ENCODE measurements at places on chromosomes 7 and 10.

- no peak for DNase-seq
Measured at GRCh38 chr7:66790725-66791124, 50.2 kb downstream of the RABGEF1 start.

DNA sequence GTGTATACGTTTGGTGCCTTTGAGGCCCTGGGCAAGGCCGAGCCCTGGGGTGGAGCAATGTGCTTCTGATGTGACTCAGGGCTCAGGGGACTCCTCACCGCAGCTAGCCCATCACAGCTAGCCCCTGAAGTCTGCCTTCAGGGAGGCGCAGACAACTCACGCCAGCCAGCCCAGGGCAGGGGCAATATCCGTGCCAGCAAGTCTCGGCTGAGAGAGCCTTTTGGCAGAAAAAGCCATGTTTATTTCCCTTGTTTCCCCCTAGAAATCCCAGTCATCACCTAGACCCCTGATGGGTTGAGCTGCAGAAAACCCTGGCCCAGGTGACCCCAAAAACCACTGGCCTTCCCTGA lies 90.4 kb downstream of the CHST15 start:
- no peak for DNase-seq

DNA sequence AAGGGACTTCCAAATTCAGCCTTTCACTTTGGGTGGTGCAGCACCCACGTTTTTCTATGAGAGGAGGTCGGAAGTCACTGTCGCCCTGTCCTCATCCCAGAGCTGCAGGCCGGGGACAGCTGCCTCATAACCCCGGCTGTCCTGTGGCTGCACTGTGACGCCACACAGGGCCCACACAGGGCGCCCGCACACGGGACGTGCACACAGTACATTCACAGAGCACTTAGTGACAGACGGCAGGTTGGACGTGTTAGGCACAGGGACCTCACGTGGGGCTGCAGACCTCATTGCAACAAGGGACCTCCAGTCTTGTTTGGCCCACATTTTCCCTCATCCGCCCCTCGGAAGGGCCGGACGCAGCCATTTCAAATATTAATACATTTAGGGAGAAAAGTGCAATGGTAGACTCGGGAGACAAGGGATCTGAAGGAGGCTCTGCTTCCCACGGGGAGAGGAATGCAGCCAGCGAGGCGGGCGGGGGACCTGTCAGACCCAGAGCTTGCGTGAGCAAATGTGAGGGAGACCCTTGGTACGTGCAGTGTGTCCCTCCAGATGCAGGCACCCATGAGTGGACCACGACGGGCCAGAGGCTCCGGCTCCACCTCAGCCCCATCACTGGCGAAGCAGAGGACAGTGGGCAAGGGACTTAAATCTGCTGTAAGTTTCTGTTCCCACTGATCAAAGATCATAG lies 86.7 kb downstream of the VOPP1 start:
- no peak for DNase-seq

DNA sequence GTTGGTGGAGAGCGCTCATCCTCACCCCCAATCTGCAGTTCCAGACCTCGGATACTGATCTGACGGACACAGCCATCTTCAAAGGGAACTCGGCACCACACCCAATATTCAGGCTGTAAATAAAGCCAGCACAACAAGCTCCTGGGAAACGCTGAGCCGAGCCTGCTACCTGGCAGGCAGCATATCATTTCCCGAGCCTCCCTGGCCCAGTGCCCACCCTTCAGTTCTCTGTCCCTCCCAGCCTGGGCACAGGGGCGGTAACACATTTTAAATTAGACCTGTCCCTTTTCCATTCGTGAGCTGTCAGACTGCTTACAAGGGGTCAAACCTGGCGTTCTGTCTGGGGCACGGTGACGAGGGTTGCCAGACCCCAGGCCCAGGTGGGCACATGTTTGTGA lies 250.5 kb downstream of the ARHGAP12 start:
- DNase-seq = no peak

DNA sequence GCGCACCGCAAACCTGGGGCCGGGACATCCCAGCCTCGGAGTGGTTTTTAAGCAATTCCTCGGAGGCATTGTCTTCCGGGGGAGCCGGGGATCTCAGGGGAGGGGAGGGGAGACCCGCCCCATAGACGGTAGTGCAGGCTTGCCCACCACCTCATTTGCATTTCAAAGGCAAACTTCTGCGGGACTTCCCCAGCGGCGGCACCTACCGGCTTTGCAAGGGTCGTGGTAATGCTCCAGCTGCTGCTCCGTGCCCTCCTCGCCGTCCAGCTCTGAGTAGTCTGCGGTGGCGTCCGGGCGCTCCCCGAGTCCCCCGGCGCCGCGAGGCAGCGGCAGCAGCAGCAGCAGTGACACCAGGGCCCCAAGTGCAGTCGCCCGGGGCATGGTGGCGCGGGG lies 425 bp downstream of the TLL2 start:
- no peak for DNase-seq

GRCh38 chr7:66344166-66344565 lies 139.0 kb downstream of the TPST1 start:
- DNase-seq = no peak

DNA sequence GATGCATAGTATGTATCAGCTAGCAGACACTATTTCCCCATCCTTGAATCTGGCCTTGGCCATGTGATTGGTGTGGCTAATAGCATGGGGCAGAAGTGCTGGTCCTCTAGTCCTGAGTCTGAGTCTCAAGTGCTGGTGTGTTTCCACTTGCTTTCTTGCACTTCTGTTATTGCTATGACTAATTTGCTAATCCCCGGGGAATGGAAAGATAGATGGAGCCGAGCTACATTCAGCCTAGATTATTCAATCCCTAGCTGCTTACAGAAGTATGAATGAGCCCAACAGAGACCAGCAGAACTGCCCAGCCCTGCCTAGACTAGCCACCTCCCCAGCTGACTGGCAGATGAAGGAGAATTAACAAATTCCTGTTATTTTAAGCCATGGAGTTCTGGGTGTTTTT lies 53.2 kb upstream of the SYPL1 start:
- DNase-seq = peak; percentile 15

- DNase-seq = peak; percentile 79
Measured at GRCh38 chr7:128796327-128796726, 4.6 kb downstream of the CCDC136 start.

GRCh38 chr7:77395626-77396025 lies 20.5 kb downstream of the GSAP start:
- no peak for DNase-seq

- no peak for DNase-seq
Measured at GRCh38 chr10:80281292-80281691, 8.2 kb downstream of the MAT1A start.

DNA sequence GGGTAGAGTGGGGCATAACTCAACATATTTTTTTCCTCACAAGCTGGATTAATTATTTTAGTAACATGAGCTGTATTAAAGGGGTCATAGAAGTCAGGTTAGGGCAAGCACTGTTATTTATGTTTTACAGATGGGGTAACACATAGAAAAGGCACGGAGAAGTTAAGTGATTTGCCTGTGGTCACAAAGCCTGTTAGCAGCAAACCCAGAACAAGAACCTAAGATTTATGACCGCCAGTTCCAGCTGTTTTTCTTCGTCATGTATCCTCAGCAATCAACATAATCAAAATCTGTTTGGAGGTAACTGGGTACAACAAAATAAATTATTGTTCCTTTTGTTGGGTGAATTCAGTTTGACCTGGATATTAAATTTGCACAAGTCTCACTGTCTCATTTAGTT lies 57.2 kb upstream of the BET1 start:
- no peak for DNase-seq

DNA sequence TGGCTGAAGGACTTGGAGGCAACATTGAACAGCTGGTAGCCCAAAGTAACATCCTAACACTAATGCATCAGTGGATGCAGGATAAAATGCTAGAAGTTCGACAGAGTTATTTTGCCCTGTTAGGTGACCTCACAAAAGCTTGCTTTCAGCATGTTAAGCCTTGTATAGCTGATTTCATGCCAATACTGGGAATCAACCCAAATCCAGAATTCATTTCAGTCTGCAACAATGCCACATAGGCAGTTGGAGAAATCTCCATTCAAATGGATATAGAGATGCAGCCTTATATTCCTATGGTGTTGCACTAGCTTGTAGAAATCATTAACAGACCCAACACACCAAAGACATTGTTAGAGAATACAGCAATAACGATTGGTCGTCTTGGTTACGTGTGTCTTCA lies 62.9 kb downstream of the CCSER2 start:
- DNase-seq = peak; percentile 68

GRCh38 chr7:100823140-100823525 lies 4.2 kb downstream of the EPHB4 start:
- no peak for DNase-seq

DNA sequence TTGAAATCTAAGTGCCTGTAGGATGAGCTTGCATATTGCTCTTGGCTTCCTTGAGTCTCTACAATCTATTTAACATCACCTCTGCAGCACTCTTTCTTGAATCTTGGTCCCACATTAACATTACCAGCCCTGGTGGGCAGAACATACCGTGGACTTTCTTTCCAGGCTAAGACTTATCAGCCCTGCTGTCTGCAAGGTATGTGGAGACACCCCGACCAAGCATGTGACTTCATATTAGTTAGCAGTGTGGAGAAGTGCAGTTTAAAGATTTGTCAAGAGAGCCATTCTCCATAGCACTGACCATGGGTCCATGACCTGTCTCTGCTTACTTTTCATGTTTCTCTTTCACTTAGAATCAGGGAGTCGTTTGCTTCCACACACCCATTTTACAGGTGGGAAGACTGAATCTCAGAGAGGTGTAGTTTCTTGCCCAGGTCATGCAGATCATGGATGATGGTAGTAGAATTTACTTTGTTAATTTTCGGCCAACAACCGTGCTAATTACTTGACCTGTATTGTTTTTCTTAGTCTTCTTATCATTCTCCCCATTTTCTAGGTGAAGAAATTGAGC lies 6.0 kb downstream of the CCNY start:
- no peak for DNase-seq

DNA sequence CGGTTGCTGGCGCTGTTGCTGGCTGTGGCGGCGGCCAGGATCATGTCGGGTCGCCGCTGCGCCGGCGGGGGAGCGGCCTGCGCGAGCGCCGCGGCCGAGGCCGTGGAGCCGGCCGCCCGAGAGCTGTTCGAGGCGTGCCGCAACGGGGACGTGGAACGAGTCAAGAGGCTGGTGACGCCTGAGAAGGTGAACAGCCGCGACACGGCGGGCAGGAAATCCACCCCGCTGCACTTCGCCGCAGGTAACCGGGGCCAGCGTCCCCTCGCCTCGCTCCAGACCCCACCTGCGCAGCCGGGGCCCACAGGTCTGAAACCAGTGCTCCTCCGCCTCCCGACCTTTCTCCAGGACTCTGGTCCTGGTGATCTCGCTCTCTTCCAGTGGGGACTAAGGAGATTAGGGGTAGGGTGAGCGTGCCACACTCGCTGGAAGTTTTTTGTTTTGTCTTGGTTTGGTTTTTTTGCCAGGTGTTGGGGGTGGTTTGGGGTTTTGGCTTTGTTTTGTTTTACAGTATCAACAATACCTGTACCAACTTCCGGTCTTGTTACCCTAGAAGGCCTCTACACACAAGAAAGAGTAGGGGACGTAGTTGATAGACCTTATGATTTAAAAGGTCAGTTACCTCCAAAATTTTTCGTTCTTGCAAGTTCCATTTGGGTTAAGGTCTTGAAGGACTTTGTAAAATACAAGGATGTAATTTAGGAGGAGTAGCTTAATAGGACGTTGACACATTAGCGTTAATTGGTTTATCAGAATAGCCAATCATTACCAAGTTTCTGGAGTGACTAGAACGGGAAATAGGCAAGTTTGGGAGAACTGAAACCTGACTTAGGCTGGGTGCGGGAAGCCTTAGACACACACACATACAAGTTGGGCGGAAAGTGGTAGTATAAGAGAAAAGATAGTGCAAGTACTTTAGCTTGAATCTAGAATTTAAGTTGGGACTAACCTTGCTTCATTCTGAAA lies 704 bp downstream of the TNKS2 start:
- peak; percentile 60 for DNase-seq

DNA sequence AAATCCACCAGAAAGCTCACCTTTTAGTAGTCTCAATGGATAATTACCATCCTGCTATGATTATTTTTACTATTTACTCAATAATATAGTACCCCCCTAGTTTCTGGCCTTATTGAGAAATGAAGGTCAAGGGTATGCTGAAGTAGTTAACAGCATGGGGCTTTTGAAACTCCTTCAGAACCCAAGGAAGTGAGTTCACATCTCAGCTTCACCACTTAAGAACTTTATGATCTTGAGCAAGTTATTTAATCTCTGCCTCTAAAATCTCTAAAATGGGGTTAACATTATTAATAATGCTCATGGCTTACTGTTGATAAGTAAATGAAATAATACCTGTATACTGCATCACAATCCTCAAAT lies 5.8 kb downstream of the MTPN start:
- DNase-seq = no peak

DNA sequence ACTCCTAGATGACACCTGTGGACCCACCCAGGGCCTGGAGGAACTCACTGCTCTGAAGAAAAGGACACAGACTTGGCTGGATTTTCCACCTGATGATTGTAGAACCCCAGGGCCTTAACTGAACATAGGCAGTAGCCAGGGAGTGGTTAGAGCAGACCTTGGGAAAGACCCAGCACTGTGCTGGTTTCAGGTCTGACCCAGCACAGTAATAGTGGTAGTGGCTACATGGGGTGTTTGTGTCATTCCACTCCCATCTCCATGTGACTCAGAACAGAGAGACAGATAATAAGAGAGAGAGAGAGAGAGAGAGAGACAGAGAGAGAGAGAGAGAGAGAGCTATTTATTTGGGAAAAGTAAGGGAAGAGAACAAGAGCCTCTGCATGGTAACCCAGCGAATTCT lies 239.1 kb upstream of the MEOX2 start:
- DNase-seq = no peak

DNA sequence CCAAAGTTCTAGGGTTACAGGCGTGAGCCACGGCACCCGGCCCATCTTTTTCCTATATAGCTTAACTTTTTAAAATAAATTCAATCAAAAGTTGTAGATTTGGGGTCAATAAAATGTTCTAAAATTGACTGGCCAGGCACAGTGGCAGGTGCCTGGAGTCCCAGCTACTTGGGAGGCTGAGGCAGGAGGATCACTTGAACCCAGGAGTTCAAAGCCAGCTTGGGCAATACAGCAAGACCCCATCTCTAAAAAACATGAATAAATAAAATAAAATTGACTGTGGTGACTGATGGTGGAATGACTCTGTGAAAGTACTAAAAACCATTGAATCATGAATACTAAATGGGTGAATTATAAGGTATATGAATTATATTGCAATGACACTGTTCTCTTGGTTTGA lies 20.8 kb downstream of the P4HA1 start:
- no peak for DNase-seq
